Fibroblast of upper back skin (primary cell): ENCODE measurements at places on chromosomes 3 and 15.

DNA sequence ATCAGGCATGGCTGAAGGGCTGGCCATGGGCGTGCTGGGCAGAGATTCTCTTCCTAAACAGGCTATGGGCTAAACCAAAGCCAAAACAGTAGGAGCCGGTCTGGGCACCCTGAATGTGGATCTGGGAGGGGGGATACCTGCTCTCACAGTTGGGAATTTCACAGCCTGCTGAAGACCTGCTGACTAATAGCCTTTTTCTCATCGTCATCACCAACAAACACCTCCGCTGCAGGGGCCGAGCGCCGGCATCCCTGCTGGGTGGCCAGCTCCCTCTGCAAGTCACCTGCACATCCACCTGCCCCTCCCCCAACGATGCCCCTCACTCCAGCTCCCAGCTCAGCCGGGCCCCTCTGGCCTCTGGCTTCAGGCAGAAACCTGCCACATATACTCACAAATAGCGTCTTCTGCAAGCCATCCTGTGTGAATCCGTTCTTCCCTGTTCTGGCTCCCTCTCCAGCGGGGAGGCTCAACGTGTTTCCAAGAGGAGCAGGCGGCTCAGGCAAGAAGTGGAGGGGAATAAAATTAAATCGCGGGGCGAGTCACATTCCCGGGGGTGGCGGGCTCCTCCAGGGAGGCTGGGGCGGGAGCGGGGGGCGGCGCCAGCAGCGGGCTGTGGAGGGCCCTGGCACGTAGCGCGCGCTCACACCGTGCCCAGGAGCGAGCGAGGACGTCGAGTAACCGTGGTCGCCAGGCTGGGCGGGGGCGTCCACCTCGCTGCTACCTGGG lies 466 bp downstream of the IQSEC1 start:
- DNase-seq = no peak

- no peak for DNase-seq
Measured at GRCh38 chr3:8967553-8967952, 4.3 kb upstream of the RAD18 start.

GRCh38 chr15:34795267-34796081 lies at the start of gene ACTC1:
Gene ACTC1 (minus strand): TSS chr15:34795549. CDS start chr15:34794808, 741 bp downstream.
- DNase-seq = peak; percentile 52

GRCh38 chr3:167852216-167852615 lies 116.7 kb downstream of the SERPINI1 start:
- DNase-seq = no peak

- peak; percentile 50 for DNase-seq
Measured at GRCh38 chr15:85030301-85030929, 48.8 kb downstream of the PDE8A start.

GRCh38 chr15:87591582-87591981 lies 665.0 kb downstream of the NTRK3 start:
- no peak for DNase-seq

- no peak for DNase-seq
Measured at GRCh38 chr15:64930019-64930652, 18.4 kb downstream of the ANKDD1A start.

DNA sequence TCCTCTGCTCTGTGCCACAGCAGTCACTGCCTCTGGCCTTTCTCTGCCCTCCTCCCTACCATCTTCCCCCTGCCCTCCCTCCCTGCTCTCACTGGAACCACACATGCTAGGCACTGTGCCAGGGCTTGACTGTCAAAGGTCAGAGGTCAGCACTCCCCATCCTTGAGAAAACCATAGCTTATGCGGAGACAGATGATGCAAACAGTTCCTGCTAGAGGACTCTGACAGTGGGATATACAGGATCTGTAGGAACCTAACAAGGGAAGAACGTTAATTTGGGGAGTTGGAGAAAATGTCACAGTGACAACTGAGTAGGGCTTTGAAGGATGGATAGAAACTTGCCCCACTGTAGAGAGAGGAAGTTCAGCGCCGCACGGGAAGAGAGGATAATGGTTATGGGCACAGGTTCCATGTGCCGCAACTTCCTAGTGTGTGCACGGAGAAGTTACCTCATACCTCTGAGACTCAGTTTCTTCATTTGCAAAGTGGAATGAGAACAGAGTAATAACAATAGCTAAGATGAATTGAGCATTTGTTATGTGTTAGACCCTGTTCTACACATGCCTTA lies 29.3 kb upstream of the XYLB start:
- no peak for DNase-seq

GRCh38 chr15:95292785-95293450 lies 1037.6 kb upstream of the NR2F2 start:
- no peak for DNase-seq

GRCh38 chr3:27718459-27718858 lies 3.7 kb downstream of the EOMES start:
- no peak for DNase-seq

DNA sequence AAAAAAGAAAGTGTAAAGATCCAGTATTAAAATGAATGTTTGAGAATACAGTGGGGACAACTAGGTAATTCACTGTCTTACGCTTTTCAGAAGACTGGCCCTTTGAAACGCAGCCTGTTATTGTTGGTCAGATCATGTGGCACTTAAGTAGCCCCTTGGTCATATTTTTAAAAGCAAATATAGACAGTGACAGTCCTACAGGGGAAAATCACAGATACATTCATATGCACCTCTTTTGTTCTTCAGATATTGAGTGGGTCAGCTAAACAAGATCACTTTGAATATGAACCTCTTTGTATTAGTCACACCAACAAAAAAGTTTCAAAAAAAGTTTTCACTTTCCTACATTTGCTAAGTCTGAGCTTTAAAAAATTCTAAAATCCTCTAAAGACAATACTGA lies 36.0 kb downstream of the TIGIT start:
- DNase-seq = no peak

- no peak for DNase-seq
Measured at GRCh38 chr3:56688191-56688590, 5.1 kb upstream of the TASOR start.

GRCh38 chr3:94221829-94222228 lies 159.0 kb downstream of the NSUN3 start:
- no peak for DNase-seq

DNA sequence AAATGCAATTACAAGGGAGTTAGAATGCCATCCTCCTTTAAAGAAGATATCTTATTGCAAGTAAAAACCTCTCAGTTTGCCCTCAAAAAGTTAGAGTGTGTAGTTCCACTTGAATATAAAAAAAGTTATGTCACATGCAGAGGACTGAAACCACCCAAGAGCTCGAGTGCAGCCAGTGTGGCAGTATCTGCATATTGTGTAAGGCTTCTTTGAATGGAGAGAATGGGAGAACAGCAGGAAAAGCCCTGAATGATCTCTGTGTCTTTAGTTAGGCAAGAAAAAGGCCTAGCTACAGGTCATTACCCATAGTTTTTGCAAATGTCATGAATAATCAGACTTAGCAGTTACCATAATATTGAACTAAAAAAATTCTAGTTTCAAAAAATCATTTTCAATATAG lies 13.9 kb upstream of the TEX9 start:
- DNase-seq = no peak

DNA sequence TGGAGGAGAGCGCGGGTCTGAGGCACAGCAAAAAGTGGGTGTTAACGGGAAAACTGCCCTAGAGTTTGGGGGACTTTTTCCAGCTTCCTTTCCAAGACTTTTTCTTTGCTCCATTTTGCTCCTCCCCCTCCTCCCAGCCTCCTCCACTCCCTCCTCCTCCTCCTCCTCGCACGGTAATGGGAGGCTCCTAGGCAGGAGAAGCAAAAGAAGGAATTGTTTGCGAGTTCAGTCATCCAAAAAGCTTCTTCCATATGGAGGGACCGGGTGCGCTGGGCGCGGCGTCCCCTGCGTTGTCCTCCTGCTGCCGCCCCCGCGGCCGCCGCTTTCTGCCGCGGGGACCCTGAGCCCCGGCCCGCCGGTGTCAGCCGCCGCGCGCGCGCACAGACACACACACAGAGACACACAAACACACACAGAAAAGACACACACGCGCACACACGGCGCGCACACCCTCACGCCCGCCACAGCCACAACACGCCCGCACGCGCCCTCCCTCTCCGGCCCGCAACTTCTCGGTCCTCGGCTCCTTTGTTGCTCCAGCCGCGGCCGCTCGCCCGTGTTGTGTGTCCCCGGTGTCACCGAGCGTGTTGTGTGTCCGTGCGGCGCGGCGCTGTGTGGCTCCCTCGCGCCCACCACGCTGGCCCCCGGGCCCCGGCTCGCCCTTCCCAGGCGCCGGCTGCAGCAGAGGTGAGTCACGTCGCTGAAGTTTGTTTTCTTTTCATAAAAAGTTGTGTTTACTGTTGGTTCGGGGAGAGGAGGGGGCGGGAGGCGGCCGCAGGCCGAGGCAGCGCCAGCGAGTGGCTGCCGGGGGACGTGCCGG lies at the start of gene BOC:
Gene BOC (plus strand): TSS at position 228 of the 820 bp plus-strand sequence. CDS start 38,246 bp downstream, outside the sequence.
- DNase-seq = peak; percentile 75

- DNase-seq = no peak
Measured at GRCh38 chr15:58605931-58606530, 143.5 kb downstream of the ADAM10 start.

DNA sequence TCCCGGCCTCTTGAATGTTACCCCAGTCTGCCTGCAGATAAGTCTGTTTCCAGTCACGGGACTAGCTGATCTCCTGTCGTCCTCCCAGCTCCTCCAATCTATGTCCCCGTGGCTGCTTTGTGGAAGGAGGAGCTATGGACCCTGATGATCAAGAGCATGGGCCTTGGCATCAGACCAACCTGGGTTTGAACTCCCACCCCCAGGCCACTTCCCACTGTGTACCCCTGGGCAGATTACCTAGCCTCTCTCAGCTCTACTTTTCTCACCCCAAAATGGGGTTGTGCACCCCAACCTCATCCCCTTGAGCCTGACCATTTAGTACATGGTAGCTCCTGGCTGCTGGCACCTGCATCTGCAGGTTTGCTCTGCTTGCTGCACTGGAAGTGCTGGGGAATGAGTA lies 55.8 kb downstream of the GASK1A start:
- no peak for DNase-seq

GRCh38 chr15:62821384-62822131 lies 221.0 kb upstream of the TPM1 start:
- DNase-seq = no peak

DNA sequence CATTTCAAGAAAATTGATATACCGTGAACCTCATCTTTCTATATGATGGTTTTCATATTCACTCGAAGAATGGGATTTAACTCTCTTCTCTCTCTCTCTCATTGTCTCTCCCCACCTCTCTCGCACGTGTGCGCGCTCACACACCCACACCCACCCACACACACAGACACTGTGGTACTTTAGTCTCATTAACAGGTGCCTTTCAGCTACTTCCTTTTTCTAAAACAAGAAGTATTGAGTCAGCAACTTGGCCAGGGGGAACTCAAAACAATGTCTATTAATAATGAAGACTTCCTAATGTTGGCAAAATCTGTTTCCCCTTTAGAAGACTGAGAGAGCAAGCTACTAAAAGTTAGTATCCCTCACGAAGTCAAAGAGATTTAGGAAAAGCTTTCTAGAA lies 150.7 kb downstream of the TMCO5A start:
- DNase-seq = no peak

DNA sequence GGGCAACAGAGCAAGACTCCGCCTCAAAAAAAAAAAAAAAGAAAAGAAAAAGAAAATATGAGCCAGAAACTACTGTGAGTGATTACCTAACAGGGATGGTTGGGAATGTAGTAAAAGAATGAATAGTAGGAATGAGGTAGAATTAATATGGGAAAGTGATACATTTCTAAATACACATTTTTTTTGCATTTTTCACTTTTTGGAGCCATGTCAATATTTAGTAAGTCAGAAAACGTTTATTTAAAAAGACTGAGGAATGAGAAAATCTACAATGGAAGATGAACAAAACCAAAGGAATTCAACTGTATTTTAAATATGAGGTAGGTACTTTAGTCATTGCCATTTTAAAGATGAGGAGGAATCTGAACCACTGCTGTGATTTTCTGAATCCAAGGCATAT lies 817.2 kb upstream of the CADM2 start:
- DNase-seq = peak; percentile 36

DNA sequence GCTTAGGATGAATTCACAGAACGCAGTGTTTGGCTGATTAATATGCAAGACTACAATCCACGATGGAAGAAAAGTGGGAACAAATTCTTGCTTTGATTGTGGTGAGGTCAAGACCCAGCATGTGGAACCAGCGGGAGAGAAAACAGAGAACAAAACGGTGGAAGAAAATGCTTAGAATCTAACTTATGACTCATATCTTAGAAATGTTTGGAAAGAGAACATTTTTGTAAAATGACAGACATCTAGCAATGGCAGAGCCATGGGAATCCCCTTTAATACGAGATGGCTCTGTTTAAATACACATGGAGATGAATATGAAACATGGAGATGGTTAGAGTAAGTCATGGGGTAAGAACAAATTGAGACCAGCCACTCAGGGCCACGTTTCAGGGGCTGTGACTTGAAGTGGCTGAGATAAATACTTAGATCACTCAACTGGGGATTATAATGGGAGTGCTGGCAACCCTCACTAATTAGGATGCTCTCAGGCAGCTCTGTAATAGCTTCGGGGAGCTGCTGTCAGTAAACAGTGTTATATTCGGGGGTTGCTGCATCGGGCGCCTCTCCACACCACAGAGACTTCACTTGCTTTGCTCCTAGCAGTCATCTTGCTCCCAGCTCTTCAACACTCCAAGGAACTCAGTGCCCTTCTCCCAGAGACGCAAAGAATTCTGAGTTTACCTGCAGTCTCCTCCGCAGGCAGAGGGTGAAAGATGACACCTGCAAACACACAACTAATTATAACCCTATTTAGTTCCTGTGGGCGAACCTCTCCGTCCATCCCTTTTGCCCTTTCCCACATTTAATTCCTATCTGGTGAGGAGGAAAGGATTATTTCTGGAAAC lies 68.0 kb upstream of the ONECUT1 start:
- DNase-seq = no peak

- DNase-seq = no peak
Measured at GRCh38 chr3:29475305-29475840, 194.5 kb downstream of the RBMS3 start.

- no peak for DNase-seq
Measured at GRCh38 chr15:62753518-62754221, 288.9 kb upstream of the TPM1 start.

- DNase-seq = no peak
Measured at GRCh38 chr3:124088801-124089200, 96.9 kb upstream of the ROPN1 start.

- DNase-seq = no peak
Measured at GRCh38 chr15:53976844-53977392, 1.3 kb upstream of the UNC13C start.
